ENCODE measurements at places on chromosomes 2 and 18.

- no peak for DNase-seq
These were observed 646.7 kb upstream of the ZNF804A start for GRCh38 chr2:183951630-183952029.

- no peak for DNase-seq
These were observed 122.3 kb upstream of the DOCK10 start for GRCh38 chr2:225164401-225165050.

DNA sequence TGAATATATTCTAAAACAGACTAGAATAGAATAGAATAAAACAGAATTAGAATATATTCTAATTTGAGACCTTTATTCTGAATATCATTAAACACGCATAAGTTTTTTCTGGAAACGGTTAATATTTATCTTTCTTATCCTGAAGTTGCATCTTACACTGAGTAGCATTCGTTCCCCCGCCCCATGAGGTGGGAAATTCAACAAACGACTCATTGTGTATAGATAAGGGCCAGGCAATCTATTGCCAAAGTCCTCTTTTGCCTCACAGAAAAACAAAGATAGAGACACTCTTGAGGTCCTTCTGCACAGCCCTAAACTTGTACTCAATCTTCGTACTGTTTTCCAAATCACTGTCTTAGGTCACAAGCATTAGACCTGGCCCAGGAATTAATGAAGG, 98.1 kb downstream of the COL6A3 start:
- no peak for DNase-seq

DNA sequence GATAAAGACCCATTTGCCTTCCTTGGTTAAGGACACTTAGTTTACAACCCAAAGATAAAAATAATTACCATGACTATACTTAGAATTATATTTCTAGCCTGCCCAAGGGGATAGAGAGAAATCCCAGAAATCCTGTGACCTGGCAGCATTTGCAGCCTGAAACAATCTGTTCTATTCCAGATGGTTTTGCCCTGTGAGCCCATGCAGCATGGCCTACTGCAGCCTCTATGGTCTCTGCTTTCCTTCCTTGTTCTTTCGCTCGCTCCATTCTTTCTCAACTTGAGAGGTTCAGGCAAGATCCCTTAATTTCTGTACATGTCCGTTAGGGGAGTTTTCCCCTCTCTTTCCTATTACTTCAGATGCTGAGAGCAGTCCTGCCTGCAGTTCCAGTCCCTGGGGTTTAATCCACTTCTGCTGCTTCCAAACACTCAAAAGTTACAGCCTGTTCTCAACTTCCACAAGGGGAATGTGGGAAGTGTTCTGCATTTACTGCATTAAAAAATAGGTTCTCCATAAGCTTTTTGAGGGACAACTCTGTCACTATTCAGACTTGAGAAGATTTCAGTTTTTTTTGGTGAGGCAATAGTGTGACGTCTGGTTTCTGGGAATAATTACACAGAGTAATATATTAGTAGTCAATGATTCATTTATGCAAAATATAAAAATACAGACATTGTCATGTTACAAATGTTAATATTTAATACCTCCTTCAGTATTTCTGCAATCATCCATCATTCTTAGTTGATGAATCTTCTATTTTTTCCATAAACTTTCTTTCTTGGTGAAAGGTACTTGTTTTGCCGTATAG, 80.3 kb downstream of the CDCA7 start:
- DNase-seq = no peak

GRCh38 chr2:99338029-99338585, 918 bp downstream of the EIF5B start:
- DNase-seq = no peak

GRCh38 chr2:46050489-46050888, 246.7 kb upstream of the EPAS1 start:
- DNase-seq = no peak

- no peak for DNase-seq
These were observed 262.1 kb downstream of the EPHA4 start for GRCh38 chr2:221309892-221310583.

- DNase-seq = no peak
These were observed 566.0 kb downstream of the STK39 start for GRCh38 chr2:167681234-167682015.

GRCh38 chr2:174059884-174060244, 94.7 kb upstream of the SP3 start:
- DNase-seq = no peak

DNA sequence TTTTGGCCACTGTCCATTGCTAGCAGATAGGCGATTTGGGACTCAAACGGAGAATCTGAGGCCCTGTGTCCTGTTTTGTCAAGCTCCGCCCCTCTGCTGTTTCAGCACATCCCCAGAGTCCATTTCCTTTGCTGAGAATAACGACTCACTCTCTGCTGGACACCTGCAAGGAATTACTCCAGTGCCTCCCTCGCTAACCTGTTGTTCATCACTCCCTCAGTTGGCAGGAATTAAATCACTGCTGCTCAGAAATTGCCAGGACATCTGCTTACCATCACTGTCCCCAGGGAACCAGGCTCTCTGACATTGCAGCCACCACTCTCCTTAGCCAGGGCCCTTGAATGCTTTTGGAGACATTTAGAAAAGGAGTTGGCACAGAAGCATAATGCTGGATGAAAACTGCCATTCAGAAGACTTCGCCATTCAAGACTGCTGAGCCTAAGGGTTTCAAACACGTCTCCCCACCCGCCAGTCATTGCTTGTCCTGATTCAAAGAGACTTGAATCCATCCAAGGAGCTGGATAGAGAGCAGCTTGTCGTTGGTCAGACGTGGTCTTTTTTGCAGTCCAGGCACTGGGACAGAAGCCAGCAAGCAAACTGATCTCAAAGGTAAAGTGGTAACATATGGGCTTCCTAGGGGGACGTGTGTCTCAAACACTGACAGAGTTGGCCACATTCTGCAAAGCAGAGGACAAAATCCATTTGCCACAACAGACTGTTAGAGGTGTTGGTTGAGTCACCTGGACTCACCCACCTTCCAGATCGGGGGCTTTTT, 155.3 kb downstream of the UXS1 start:
- no peak for DNase-seq

DNA sequence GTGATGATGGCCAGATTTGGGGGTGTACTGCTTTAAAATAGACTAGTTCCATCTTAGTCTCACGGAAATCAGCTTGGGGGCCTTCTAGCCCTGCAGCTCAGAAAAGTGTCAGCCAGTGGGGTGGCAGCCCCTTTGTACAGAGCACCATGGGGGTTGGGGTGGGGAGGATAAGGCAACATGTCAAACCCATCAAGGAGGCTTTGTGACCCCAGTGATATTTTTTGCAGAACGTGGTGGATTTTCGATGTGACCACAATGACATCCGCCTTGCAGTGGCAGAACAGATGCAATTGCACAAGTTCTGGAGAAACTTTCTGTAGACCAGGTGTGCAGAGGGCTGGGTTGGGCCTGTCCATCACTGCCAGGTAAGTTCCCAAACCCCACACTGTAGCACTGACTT, 3.0 kb upstream of the CD8A start:
- DNase-seq = no peak

All from brain pericyte (primary cell).